ENCODE measurements at places on chromosomes 1 and 21. TPM values are rescaled to one million over a fixed set of nuclear protein-coding genes. Genes with fewer than 3 reads are reported as not detected.

CD1B gene
- total RNA-seq, result not detected

RPE65 gene
- not detected for total RNA-seq

TSPEAR gene
- total RNA-seq, result not detected

DOP1B gene
- 7.6 TPM for total RNA-seq

KRTAP12-2 gene
- total RNA-seq, result not detected

AJAP1 gene
- total RNA-seq, result 2.2 TPM

TMEM69 gene
- 40.5 TPM for total RNA-seq

IRF6 gene
- 0.20 TPM for total RNA-seq

TMEM125 gene
- not detected for total RNA-seq

DLGAP3 gene
- total RNA-seq, result under 0.01 TPM

FCER1G gene
- total RNA-seq, result not detected

WNT2B gene
- under 0.01 TPM for total RNA-seq

TXNIP gene
- 18.0 TPM for total RNA-seq

S100A2 gene
- total RNA-seq, result 11.2 TPM

HMGCS2 gene
- not detected for total RNA-seq

WDR64 gene
- total RNA-seq, result not detected

POU3F1 gene
- not detected for total RNA-seq

CFAP45 gene
- 2.2 TPM for total RNA-seq

ANKRD45 gene
- total RNA-seq, result not detected

KRTAP7-1 gene
- not detected for total RNA-seq

OR10Z1 gene
- total RNA-seq, result not detected

Data from RPMI7951 (cell line).